ENCODE measurements at places on chromosomes 3 and 15. TPM values are rescaled to one million over a fixed set of nuclear protein-coding genes. Genes with fewer than 3 reads are reported as not detected.

Gene CLDN16
- 56.2 TPM for polyA plus RNA-seq

Gene ARPP19
- polyA plus RNA-seq = 156 TPM

Gene GPR62
- polyA plus RNA-seq = 0.44 TPM

Gene LRRN1
- polyA plus RNA-seq = 17.5 TPM

Gene CLDN18
- polyA plus RNA-seq = 1.4 TPM

Gene MYO1E
- 169 TPM for polyA plus RNA-seq

Gene CACNA1D
- polyA plus RNA-seq = 8.8 TPM

Gene B3GALNT1
- 42.9 TPM for polyA plus RNA-seq

Gene DUOXA1
- polyA plus RNA-seq = 0.57 TPM

Gene GRM7
- 3.2 TPM for polyA plus RNA-seq

Gene TM6SF1
- polyA plus RNA-seq = 1.8 TPM

Gene MCF2L2
- polyA plus RNA-seq = 0.70 TPM

Gene ITIH3
- 5.3 TPM for polyA plus RNA-seq

Gene CCDC14
- 119 TPM for polyA plus RNA-seq

Gene OSTN
- 8.7 TPM for polyA plus RNA-seq

Gene COL6A5
- polyA plus RNA-seq = 0.07 TPM

Gene ANKRD63
- 0.26 TPM for polyA plus RNA-seq

Gene SV2B
- 0.84 TPM for polyA plus RNA-seq

Gene MYRIP
- polyA plus RNA-seq = 1.8 TPM
